Activated T-helper 2 cell treated with anti-CD3 and anti-CD28 coated beads, Interferon-gamma antibody, Interleukin-2, Interleukin-4, amounts not matched to agents 10 μg/mL and 5 μg/mL and 100 μg/mL, durations not matched to agents 14 hours and 24 hours and 36 hours (primary cell): ENCODE measurements at places on chromosomes 1 and 21. TPM values are rescaled to one million over a fixed set of nuclear protein-coding genes. Genes with fewer than 3 reads are reported as not detected.

Gene CR1L
- not detected in 2 replicates for total RNA-seq

Gene DMBX1
- not detected in 2 replicates for total RNA-seq

Gene PLEKHN1
- total RNA-seq, result 3.7 and 4.0 TPM in 2 replicates

Gene CFHR5
- not detected in 2 replicates for total RNA-seq

Gene HPDL
- 26.8 and 29.0 TPM in 2 replicates for total RNA-seq

Gene S100A7
- total RNA-seq, result not detected in 2 replicates

Gene GBP5
- 34.3 TPM in 2 replicates for total RNA-seq

Gene GFI1
- total RNA-seq, result 93.8 and 99.4 TPM in 2 replicates

- no peak for DNase-seq
These were observed 599.8 kb upstream of the USP24 start for GRCh38 chr1:55814967-55815366.

- DNase-seq, result no peak
These were observed 15.4 kb upstream of the WASF2 start for GRCh38 chr1:27505420-27505680.

GRCh38 chr1:153599847-153600246 lies 13.1 kb downstream of the S100A16 start:
- DNase-seq, result no peak

GRCh38 chr1:51861669-51862068 lies 16.9 kb downstream of the NRDC start:
- no peak for DNase-seq

DNA sequence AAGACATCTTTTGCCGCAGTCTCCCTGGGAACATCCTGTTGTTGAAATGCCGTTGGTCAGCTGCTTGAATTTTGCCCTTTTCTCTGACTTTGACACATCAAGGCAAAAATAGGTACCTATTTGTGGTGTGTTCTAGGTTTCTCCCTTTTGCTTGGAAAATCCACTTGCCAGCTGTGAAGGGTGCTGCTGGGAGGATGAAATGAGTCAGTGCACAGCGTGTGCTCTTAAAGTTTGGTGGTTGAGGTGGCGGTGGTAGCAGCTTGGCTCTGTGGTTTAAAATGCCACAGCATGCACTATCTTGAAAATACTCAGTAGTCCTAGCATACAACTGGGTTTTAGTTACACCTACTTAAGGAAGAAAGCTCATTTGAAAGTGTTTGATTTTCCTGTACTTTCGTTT lies 183.8 kb downstream of the DHRS3 start:
- DNase-seq, result peak; percentile 57

- DNase-seq, result no peak
These were observed 1.7 kb downstream of the DENND4B start for GRCh38 chr1:153944827-153945117.

DNA sequence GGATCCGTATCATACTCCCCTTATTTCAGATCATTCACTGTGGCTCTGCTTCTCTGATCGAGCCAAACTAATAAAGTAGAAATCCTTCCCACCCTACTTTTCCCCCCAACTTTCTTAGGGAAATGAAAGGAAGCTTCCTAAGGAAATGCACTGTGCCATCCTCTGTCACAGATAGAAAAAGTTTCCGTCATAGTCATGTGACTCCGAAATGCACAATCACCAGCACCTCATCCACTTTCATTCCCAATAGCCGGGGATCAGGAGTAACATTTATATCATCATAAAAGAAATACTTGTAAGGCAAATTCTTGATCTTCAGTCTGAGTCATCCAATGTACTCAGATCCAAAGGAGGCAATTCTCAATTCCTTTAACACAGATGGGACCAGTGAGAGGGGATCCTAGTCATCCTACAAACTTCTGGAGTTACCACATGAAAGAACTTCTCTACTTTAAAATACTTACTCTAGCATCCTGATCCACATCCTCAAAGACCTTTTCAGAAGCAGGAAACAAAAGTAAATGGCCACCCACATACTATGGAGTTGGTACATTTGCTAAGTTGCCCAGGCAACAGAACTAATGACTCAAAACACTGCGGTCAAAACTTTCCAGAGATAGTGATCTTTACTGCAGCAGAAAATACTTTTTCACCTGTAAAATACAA lies 97.8 kb upstream of the ZC3H11B start:
- no peak for DNase-seq

GRCh38 chr1:42807056-42807668 lies 9.8 kb upstream of the ERMAP start:
- DNase-seq, result no peak

DNA sequence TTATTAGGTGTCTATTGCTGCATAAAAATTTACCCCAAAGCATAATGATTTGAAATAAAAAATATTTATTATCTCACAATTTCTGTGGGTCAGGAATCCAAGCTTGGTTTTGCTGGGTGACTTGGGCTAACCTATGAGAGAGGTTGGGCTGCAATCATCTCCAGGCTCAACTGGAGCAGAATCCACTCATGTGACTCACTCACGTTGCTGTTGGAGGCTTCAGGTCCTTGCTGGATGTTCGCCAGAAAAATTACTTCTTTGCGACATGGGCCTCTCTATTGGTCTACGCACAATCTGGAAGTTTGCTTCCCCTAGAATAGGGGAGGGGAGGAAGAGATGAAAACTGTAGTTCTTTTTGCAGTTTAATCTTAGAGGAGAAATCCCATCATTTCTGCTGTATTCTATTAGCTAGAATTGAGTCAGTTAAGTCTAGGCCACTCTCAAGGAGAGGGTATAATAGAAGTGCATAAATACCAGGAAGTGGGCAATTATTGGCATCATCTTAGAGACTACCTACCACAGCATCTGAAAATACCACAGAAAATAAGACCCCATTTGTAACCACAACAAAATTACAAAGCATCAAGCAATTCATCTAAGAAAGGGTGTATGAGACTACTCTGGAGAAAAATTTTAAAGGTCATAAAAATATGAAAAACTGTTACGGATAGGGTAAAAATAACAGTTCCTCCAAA lies 5.7 kb upstream of the FASLG start:
- DNase-seq, result no peak

- no peak for DNase-seq
These were observed 43.7 kb downstream of the TRIM11 start for GRCh38 chr1:228362884-228363450.

DNA sequence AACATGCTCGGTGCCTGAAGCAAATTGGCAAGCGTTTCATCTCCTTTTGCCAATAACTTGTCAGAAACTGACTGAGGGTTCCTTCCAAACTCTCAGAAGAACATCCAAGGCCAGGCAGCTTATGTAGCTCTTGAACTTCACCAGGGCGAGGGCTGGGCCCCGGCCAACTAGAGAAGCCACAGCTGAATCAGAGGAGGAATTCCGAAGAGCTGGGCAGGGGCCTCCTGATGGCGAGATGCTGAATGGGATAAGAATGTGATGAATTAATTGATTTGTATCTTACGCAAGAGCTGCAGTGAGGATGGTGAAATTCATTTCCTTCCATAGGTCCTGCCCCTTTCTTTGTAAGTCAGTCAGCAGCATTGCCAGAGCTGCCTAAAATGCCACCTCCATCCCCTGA lies 345.8 kb downstream of the KIF26B start:
- DNase-seq, result no peak

DNA sequence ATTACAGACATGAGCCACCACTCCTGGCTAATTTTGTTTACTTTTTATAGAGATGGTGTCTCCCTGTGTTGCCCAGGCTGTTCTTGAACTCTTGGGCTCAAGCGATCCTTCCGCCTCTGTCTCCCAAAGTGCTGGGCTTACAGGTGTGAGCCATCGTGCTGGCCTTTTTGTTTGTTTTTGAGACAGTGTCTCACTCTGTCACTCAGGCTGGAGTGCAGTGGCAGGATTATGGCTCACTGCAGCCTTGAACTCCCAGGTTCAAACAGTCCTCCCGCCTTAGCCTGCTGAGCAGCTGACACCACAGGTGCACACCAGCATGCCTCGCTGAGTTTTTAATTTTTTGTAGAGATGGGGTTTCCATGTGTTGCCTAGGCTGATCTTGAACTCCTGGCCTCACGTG lies 49.1 kb downstream of the ADARB1 start:
- DNase-seq, result no peak

GRCh38 chr1:9289711-9290485 lies 2.8 kb upstream of the SPSB1 start:
- DNase-seq, result no peak

DNA sequence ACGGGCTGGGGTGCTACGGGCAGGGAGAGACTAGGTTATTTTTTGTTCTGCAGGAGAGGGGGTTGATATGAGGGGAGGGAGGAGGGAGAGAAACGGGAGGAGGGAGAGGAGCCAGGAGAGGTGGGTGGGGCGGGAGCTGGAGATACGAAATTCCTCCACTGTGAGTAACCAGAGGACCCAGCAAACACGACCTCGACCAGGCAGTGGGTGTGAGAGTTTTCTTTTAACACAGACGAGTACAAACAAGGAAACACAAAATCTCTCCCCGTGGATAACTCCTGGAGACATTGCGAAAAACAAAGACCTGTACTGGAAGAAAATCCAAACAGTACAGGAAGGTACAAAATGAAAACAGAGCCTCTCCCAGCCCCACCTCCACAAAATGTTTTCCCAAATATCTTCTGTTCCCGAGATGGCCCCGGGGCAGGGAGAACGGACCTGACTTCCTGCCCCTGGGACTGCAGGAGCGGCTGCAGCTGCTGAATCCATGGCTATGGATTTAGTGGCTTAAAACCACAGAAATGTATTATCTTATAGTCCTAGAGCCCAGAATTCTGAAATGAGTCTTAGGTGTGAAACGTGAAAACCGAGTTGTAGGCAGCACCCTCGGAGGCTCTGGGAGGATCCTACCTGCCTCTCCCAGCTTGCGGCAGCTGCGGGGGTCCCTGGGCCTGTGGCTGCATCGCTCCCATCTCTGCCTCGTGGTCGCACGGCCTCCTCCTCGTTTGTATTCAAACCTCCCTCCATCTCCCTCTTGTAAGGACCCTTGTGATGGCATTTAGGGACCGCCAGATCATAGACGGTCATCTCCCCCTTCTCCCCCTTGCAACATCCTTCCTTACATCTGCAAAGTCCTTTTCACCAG lies 82.2 kb downstream of the RIPK4 start:
- no peak for DNase-seq

DNA sequence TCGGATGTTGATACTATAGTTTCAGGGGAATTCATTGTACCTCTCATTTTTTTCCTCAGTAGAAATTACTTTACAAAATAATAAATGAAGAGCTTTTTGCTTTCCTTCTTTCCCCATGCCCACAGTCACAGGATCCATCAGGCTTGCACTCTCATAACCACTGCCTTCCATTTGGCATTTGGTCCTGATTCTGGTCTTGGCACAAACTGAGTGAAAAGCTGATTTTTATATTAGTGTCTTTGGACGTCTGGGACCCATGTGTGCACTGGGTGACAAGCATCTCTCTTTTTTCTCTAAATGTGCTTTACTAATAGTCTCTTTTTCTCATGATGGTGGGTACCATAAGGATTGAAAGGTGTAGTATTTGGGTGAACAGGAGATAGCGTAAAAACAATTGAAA lies 2.8 kb downstream of the ELAVL4 start:
- DNase-seq, result no peak

DNA sequence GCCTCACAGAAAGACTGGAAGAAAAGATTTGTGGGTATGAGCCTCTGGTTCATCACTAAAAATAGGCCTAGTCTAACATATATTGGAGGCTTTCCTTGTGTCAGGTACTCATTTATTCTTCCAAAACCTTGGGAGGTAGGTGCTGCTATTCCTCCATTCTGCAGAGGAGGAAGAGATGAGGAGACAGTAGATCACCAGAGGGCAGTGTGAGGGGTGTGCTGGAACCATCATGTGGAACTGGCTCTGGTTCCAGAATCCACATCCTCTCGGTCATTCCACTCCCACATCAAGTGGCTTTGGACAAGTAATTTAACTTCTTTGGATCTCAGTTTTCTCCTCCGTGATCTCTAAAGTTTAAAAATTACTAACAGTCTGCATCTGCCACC lies 7.4 kb upstream of the INKA2 start:
- peak; percentile 2 for DNase-seq

DNA sequence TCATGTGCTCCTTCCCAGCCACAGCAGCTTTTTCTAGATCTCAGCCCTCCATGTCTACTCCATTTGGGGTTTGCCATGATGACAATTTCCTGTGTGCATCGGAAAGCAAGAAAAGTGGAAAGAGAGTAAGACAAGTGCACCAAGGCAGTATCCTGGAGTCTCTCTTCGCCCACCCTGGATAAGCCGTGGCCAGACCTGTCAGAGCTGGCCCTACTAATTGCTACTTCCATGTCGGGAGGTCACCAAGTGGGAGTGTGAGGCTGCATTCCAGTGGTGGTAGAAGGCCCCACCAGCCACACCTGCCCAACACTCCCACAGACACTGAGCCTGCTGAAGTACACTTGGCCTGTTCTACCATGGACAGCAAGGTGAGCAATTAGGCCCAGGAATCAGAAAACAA lies 14.0 kb upstream of the LORICRIN start:
- no peak for DNase-seq

DNA sequence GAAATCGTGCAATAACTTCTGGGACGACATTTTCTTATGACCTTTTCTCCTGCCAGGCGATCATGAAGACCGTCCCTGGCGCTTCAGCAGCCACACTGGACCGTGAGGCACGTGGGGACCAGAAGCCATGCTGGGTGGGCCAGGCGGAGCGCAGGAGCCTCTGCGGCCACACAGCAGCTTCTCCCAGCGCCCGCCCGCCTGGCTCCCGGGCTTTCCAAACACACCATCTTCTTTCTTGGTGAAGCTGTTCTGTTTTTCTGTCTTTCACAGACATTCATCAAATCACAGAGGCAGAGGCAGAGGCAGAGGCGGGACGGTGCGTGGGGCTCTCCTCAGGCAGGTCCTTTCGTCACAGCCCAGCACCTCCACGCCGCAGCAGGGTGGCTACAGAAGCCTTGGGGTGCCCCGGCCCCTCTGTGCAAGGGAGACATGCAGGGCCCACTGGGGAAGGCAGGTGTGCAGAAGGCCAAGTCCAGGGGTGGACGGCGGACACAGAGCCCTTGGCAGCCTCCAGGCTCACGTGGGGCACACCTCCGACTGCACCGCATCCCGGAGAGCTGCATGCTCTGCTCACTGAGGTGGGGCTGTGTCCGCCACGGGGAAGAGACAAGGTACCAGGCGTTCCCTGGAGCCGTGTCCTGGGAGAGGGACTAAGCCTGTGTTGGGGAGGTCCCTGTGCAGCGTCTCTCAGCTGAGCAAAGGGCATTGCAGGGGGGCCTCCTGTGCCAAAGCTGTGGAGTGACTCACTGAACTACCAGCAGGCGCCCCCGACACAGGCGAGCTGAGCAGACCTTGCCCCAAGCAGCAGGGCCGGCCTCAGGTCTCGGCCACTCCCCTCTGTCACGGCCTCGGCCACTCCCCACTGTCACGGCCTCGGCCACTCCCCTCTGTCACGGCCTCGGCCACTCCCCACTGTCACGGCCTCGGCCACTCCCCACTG lies 2.6 kb upstream of the TMEM240 start:
- no peak for DNase-seq
